Cerebellar nuclear complex (tissue), 1 donor: ENCODE measurements at places on chromosomes 4 and X.

DNA sequence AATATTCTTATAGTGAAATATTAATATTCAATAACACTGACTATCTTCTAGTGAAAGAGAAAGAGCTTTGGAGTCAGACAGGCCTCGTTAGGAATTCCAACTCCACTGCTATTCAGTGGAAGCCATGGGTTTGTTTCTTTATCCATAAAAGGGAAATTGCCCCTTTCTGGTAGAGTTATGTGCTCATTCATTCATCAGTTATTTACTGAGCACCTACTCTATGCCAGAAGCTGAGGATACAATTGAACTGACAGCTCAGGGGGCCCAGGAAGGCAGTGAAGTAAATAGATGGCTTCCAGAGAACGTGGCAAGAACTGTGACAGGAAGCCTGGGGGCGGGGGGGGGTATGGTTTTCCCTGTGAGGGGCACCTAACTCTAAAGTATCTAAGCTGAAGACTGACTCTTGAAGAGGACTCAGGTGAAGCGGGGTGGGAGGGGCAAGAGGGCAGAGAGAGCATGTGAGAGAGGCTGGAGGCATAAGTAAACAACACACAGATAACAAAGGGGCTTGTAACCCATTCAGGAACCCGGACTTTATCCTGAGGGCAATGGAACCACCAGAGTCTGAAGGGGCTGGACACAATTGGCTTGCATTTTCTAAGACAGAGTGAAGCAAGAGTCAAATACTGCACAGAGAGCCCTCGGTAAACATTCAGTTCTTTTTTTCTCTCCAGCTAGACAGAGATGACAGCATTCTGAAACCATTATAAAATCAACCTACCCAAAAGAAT is 20.3 kb downstream of the ANXA5 start:
- no peak for DNase-seq

DNA sequence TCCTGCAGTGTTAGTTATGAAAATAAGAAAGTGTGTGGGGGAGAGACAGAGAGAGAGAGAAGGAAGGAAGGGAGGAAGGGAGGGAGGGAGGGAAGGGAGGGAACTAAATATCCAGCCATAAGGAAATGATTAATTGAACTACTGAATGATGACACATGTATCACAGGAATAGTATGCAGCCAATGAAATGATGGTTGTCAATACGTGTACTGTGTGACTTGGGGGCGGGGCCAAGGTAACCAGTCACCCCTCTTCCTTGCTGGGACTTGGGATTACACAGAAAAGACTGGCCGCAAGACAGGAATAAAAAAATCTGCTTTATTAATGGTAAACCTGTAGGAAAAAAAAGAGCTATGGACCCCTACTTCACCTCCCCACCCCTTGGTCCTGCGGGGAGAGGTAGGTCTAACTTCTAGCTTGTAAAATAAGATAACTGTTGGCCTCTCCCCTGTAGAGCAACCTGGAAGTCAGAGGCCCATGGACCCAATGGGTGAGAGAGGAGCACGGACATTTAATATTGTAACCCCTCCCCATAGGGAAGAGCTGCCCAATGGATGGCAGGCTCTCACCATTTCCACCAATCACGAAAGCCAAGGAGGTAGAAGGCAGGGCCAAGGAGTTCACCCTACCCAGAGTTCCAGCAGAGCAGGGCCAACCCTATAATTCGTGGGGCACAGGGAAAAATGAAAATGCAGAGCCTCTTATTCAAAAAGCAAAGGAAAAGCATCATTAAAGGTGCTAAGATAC is 7.4 kb downstream of the PPP2R2C start:
- no peak for DNase-seq

DNA sequence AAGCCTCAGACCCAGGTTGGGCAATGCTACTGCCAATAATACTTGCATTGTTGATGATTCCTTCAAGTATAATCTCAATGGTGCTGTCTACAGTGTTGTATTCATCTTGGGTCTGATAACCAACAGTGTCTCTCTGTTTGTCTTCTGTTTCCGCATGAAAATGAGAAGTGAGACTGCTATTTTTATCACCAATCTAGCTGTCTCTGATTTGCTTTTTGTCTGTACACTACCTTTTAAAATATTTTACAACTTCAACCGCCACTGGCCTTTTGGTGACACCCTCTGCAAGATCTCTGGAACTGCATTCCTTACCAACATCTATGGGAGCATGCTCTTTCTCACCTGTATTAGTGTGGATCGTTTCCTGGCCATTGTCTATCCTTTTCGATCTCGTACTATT is 7.4 kb downstream of the LPAR4 start:
- DNase-seq, result no peak

GRCh38 chr4:101961144-101961543 is 170.6 kb downstream of the BANK1 start:
- no peak for DNase-seq

DNA sequence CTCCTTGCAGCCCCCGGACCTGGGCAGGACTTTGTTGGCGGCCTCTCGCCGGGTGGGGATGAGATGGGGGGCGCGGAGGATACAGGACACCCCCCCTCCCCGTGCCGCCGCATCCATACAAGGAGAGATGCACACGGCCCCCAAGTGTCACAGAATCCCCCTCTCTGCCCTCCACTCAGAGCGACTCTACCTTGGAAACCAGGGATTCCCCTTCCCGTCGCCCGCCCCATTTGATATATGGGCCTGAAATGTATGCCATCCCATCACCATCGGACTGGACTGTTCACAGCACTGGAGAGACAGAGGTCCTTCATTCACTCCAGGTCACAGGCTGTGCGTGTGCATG is 426 bp downstream of the PORCN start:
- no peak for DNase-seq

DNA sequence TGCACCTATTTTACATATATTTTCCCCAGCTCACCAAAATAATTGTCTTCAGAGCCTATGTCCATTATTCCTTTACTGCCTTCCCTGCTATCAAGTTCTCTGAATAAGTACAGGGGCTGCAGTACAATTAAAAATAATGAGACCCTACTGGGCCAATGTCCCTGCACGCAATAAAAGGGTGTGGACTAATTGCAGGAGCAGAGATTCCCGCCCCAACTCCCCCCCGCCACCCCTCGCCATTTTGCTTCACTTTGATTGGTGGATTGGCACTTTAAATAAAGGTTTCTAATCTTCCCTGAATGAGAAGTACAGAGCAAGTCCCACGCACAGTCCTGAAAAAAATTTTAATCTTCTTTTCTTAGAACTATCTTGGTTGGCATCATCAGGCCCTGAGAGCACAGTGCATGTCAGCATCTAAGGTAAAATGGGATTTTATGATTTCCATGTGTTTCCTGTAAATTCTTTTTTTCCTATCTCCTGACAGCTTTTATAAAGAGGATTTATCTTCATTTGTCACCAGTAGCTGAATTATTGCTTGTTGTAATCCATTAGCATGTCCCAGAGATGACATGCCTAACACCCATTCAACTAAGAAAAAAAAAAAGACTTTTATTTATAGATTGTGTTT is at the start of gene AMBN:
Gene AMBN (plus strand): TSS at position 302 of the 628 bp plus-strand sequence. CDS start 103 bp downstream, at position 405.
- DNase-seq, result no peak

DNA sequence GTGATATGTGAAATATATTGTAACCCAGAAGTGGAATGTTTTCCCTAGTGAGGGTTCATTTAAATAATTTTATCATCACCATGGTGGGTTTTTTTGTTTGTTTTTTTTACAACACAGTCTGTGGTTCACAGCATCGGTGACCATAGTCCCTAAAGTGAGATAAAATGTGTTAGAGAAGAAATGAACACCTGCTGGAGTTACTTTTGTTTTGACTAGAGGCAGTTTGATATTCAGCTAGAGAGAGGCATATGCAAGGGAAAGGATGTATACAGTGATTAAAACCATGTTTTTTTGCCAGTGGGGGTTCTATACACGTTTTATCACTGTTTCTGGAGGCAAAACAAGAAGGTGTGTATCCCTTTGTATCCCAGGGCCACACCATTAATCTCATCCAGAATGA is 541.5 kb downstream of the PCDH7 start:
- DNase-seq, result no peak

GRCh38 chrX:45889471-45889870 is 655.8 kb downstream of the ZNF674 start:
- DNase-seq, result no peak
